ENCODE measurements at places on chromosomes 4 and X.
A peak's percentile ranks its signal among the peaks of the same experiment; 100 is the strongest.

GRCh38 chr4:171024720-171025303, 788.4 kb upstream of the GALNTL6 start:
- DNase-seq, result no peak

DNA sequence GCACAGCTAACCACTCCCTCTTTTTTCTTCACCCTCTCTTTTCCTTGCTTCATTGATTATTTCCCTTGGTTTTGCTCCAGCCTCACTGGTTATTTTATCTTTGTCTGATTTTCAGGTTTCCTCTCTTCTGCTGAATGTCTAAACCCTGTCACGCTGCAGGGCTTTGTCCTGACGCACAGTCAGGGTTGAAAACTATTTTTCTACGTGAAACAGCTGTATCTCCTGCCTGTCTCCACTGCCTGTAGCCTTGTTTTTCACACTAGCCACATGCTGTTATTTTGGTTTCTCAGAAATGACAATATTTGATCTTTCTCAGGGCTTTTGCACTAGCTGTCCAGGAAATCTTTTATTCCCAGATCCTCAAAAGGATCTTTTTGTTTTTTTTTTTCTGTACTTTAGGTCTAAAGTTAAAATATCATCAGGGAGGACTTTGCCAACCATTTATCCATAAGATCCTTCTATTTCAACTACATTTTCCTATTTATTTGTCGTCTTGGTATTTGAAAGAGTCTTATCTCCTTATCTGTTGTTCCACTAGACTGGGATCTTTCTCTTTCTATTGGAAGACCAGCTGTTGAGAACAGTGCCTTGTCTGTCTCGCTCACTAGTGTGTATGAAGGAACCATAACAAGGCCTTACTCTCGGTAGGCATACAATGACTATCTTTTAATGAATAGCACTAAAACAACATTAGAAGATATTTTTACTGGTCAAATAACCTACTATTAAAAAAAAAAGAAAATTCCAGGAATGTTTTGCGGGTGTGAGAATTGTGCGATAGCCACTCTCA, 164.3 kb downstream of the PDHA2 start:
- no peak for DNase-seq

DNA sequence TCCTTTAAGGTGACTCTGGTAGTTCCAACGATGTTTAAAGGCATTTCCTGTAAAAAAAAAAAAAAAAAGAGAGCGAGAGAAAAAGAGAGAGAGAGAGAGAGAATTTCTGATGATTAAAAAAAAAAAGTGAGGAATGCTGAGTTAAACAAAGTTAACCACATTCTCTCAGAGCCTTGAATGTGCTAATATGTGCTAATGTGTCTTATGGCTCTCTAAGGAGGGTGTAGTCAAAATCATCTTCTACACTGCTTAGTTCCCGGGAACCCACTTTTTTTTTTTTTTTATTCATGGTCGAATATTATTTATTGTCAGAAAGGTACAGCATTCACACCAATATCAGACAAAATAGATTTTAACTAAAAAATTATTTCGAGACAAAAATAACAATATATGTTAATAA, 111.7 kb downstream of the SNCA start:
- no peak for DNase-seq

DNA sequence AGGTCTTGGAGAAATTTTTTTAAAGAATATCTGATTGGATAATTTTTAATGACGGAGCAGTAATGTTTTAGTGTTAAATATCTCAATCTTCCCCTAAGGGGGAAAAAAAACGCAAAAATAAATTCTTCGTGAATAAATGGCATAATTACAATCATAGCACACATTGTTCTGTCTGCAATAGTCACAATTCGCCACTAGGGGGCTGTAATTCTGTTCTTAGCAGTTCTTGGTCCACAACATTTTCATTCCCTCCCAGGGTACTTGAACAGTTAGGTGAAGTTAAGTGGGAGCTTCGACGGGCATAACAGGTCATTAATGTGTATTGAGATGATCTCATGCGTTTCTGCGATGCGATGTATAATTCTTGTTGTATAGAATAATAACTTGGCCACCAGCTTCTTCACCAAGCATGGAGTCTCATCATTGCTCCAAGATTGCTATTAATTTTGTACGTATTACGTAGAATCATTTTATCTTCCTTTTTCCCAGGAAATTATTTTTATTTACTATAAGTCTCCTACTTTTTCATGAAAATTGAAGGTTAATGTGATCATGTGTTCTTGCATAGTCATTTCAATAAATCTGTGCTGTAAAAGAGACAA, 27.2 kb downstream of the HTR2C start:
- peak; percentile 6 for DNase-seq

DNA sequence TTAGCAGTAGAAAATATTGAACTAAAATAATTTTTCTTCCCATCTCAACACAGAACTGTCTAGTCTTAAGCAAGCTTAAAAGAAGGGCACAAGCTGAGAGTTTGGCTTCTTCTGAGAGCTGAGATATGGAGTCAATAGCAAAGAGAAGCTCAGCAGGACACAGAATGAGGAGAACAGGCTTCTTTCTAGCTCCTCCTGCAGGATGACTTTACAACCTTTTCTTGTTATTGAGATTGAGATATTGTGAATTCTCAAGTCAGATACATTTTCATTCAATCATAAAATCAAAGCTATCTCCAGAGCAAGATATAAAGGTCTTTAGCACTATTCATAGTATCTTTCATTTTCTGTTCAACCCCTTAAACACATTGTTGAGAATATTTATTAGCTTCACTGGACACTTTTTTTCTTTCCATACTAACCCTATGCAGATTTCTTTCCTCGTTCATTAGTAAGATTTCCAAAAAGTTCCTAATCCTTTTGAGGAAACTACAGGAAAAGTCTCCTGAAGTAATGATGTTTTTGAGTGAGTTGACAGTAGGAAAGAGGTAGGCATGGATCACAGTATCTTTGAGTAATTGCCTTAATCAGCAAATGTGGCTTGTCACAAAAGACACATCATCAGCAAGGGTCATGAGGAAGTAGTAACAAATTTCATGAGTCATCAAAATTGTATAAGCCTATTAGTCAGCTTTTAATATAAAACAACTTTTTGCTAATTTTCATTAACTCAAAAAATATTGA, 17.8 kb upstream of the CXCL3 start:
- no peak for DNase-seq

GRCh38 chr4:1583859-1584258, 100.3 kb downstream of the FAM53A start:
- DNase-seq, result no peak

DNA sequence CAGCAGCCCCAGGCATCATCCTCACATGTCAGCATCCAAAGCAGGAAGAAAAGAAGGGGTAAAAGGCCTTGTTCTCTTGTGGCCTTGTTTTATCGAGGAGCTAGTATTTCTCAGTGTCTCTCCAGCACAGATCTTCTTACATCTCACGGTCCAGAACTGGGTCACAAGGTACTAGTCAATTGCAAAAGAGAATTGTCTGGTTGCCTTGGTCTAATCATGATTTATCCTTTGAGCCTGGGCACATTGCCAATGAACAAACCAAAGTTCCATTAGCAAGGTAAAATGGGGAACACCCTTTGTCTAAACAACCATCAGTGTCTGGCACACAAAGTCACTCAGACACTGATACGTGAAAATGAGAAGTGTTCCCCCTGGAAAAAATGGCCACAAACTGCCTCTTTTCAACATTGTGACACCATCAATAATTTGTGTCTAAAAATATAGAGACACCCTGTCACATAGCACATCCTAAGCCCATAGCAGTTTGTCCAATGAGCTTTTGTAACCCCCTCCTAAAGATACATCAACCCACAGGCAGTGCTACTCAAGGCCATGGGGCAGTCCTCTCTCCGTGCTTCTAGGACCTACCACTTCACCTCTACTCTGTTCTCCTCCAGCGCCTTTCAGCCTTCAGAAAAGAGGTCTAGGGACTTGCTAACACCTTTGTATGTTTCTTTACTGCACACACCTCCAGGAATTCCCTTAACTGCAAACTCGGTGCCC, 534.4 kb downstream of the MID1IP1 start:
- DNase-seq, result no peak

GRCh38 chr4:41141900-41142299, 72.4 kb downstream of the APBB2 start:
- no peak for DNase-seq

GRCh38 chr4:53941331-53941730, 123.1 kb downstream of the CHIC2 start:
- DNase-seq, result no peak

DNA sequence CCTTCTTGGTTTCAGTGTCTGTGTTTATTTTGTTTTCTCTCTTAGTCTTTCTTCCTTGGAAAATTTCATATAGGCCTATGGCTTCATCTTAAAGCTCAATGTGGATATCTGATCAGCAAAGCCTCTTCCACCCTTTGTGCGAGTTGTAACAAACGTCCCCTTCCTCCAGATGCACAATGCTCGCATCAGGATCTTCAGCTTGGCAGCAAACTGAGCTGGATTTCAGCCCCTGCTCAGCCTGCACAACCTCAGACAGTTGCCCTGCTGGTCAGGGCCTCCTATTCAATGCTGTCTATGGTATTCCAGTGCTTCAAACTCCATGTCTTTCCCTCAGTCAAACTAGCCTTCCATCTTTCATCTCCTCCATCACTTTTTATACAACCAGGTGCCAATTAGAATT, 309.4 kb downstream of the ARHGAP24 start:
- no peak for DNase-seq

GRCh38 chrX:132488180-132488705, 595 bp downstream of the MBNL3 start:
- DNase-seq, result no peak

GRCh38 chr4:105911426-105911825, 16.2 kb downstream of the NPNT start:
- no peak for DNase-seq

GRCh38 chrX:17805120-17805519, 56.0 kb downstream of the RAI2 start:
- no peak for DNase-seq

GRCh38 chrX:123869488-123869887, 9.6 kb downstream of the XIAP start:
- DNase-seq, result no peak

- DNase-seq, result peak; percentile 59
These were observed 52.8 kb downstream of the RBM47 start for GRCh38 chr4:40576651-40577480.

DNA sequence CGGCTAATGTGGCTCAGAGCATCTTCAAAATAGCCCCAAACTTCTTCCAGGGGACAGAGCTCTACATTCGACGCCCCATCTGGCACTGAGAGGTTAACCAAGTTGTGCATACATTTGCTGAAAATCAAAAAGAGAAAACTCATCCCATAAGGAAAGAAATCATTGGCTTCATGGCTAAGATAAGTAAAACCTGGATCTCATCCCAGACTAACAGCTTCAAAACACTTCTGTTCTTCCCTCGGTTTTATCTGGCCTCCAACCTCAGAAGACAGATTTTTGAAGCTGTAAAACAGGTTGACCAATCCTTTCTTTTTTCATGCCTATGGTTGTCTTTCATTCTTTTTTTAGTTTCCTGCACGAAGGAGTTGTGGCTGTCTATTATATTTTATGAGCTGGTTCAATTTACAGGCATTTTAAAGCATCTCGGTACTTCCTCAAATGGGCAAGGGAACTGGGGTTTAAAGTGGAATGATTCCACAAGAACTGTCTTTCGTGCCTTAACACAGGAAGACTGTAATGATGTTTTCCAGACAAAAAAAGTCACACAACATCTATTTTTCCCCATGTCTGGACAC, 107.6 kb downstream of the DLG3 start:
- no peak for DNase-seq

- DNase-seq, result no peak
These were observed 74.7 kb downstream of the PPARGC1A start for GRCh38 chr4:23814996-23815660.

- DNase-seq, result peak; percentile 23
These were observed 16.8 kb upstream of the LAMP2 start for GRCh38 chrX:120485638-120486520.

- peak; percentile 44 for DNase-seq
These were observed 32.7 kb upstream of the NKRF start for GRCh38 chrX:119638725-119639471.

DNA sequence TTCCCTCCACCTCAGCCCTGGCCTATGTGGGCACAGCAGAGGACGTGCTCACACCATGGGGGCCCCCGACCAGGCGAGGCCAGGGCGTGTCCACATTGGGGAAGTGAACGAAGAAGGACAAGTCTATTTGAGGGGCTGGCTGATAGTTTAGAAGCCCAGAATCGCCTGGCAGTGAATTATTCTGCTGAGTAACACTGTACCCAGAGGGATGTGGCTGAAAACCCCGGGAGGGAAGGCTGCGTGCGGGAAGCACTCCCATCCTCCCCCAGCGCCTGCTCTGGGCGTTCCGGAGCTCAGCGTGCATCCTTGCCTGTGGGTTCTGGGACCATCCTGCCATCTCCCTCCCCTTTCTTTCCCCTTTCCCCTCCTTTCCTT, 66.6 kb downstream of the TRMT44 start:
- no peak for DNase-seq

DNA sequence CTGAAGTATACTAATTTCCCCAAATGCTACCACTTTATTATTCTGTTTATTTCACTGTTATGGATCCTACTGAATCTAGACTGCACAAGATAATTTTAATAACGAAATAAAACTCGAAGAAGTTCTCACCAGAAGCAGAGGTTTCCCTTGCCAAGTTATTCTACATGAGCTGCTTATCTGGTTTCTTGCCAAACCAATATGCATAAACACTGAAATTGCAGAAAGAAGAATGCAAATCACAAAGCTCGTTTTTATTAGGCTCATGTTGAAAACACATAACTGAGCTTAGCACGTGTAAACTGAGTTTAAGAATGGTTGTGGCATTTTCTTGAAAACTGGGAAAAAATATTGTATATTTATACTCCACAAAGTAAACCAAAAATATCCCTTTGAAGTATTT, 35.9 kb downstream of the GRID2 start:
- DNase-seq, result no peak

GRCh38 chr4:106584337-106584989, 215.9 kb upstream of the GIMD1 start:
- DNase-seq, result no peak

- DNase-seq, result no peak
These were observed 1.5 kb downstream of the MRFAP1 start for GRCh38 chr4:6641971-6642320.

DNA sequence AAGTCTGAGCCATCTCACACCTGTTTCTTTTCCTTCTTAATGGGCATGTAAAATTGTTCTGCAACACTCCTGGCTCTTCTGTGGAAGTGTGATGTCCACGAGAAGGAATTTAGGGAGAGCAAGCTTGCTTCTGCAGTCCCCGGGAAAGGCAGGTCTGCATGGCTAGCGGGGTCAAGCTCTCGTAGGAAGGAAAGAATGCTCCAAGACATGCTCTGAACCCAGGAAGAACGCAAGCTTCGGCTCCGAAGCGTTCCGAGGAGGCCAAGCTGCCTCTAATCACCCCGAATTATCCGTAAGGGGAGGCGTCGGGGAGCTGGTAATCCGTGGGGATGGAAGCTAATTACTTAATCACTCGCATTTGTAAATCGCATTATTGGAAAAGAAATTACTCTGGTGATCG, 177.7 kb downstream of the CRLF2 start:
- no peak for DNase-seq

DNA sequence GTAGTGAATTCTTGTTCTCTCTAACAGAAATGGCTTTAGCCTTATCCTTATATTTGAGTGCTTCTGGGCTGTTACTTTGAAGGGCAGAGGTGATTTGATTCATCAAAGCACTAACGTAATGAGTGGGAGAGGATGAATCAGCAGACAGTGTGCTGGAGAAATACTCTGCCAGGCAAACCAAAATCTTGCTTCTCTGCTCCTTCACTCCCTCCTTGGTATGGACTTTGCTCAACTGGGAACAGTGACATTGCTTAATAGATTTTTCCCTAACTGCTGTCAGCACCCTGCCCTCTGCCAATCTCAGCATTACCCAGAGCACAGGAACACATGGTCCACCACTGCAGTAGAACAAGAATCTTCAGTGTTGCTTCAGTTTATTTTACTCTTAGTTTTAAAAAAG, 56.0 kb downstream of the PDLIM5 start:
- DNase-seq, result no peak
